ENCODE measurements at places on chromosomes 5 and 9.
A peak's percentile ranks its signal among the peaks of the same experiment; 100 is the strongest.

DNA sequence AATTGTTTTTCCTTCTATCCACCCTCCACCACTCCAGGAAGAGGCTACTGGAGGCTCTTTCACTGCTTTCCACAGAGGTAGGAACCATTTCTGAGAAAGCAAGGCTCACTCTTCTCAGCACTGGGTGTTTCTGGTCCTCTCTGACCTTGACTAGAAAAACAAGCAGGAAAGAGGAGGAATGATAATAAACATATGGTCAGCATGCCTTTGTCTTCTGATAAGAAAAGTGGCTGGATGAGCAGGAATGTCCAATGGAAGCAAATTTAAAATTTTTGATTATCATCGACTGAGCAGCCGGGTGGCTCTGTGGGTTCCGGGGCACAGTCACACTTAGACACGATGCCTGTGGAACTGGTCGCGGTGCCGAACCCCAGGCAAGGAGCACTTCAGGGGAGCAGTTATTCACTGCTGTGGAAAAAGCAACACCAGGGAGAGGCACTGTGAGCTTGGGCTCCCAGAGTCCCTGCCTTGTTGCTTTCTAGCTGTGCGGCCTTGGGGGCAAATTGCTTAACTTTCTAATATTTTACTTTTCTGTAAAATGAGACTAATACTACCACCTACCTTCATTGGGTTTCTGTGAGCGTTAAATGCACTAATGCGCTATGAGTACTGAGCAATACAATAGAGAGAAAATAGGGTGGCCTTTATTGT, 157.0 kb upstream of the LHFPL2 start:
- DNase-seq = no peak

GRCh38 chr5:157143127-157143971, 684 bp upstream of the MED7 start:
- DNase-seq = no peak

GRCh38 chr9:98304381-98304780, 48.9 kb upstream of the TBC1D2 start:
- DNase-seq = no peak

GRCh38 chr9:4622016-4622415, 40.1 kb upstream of the PLPP6 start:
- no peak for DNase-seq

- peak; percentile 83 for DNase-seq
Measured at GRCh38 chr9:129584136-129584535, 36.8 kb downstream of the C9orf50 start.

DNA sequence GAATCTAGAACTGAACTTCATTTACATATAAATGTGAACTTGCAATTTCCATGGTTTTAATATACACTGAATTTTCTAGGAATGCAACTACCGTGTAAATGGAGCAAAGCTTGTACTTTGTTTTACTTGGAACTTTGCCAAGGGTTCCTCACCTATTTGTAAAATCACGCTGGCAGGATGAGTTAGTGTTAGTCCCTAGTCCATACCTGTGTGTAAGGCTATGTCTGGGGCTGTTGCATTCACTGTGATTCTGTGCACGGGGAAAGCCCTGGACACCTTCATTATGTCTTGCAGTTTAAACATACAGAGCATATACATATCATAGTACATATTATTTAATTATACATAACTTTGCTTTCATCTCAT, 119.9 kb downstream of the PAX5 start:
- DNase-seq = no peak

DNA sequence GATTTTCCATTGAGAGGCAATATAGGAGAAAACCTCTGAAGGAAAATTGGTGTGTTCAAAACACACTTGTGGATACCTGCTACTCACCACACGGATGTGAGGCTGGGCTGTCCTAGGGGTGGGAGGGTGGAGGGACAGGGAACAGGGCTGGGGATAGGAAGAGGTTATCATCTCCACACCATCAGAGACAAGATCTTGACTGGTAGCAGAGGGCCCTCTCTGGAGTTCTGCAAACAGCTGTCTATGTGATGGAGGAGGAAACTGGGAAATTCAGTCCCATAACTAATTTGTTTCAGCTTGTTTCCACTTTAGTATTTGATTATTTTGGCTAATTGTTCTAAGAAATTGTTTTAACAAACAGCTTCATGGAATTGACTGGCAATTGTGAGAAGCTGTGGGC, 91.6 kb upstream of the FSTL4 start:
- no peak for DNase-seq

GRCh38 chr9:82535432-82535998, 527.4 kb downstream of the RASEF start:
- no peak for DNase-seq

GRCh38 chr9:92185681-92186080, 70.5 kb upstream of the SPTLC1 start:
- no peak for DNase-seq

GRCh38 chr5:59500014-59500413, 393.5 kb downstream of the PDE4D start:
- DNase-seq = no peak

DNA sequence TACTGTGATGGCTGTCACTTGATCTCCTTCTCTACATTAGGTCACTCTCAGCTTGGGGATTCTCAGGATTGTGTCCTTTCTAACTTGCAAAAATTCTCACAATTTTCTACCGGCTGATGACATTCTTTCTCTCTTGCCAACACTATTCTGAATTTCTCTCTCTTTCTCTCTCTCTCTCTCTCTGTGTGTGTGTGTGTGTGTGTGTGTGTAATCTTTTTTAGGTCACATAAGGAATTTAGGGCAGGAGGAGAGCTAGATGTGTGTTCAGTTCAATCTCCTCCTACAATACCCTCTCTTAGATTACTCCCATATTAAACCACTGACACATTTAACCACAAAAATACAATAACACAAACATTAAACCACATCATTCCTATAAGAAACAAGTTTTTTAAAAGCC, 242.3 kb upstream of the NREP start:
- no peak for DNase-seq

- DNase-seq = peak; percentile 66
Measured at GRCh38 chr9:98191671-98192502, 550 bp downstream of the CORO2A start.
